C1 segment of cervical spinal cord (tissue), 14 donors: ENCODE measurements at places on chromosomes 3 and 15.

- DNase-seq, result no peak
These were observed 26.8 kb downstream of the CMC1 start for GRCh38 chr3:28267984-28268849.

DNA sequence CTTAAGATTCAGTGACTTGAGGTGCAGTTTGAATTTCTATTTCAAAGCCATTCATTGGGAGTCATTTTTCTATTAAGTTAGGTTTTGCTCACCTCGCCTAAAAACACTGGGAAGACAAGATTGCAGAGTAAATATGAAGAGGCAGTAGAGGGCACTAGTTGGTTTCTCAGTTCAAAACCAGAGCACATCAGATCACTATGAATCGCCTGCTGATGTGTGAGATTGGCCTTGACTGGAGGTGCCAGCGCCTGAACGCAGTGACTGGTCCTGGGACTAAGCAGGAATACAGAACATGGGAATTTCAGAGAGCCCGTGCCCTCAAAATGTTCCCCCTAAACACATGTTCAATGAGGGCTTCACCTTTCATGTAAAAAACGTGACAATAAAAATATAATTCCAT lies 229.0 kb downstream of the ITPR1 start:
- DNase-seq, result no peak

GRCh38 chr3:84125760-84126159 lies 833.0 kb upstream of the CADM2 start:
- no peak for DNase-seq

- no peak for DNase-seq
These were observed 112.8 kb upstream of the ICE2 start for GRCh38 chr15:60591496-60592370.

GRCh38 chr3:145522893-145523651 lies 637.9 kb downstream of the PLOD2 start:
- DNase-seq, result no peak

DNA sequence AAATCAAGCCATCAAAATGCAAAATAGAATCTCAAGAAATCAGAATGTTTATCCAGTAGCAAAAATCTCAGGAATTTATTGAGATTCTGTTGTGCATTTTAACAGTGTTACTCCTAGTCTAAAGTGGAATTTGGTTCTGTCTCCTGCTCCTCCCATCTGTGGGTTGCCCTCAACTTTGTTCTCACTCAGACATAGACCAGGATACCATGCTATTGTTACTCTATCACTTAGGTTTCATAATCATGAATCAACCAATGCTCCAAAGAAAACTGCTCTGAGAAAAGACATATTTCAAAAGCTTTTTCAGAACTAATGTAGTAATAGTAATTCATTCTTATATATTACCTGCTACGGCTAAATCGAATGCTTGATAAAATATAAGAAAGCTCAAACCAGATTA lies 274.7 kb downstream of the RBMS3 start:
- no peak for DNase-seq

GRCh38 chr15:98965597-98965996 lies 42.0 kb downstream of the PGPEP1L start:
- DNase-seq, result no peak

DNA sequence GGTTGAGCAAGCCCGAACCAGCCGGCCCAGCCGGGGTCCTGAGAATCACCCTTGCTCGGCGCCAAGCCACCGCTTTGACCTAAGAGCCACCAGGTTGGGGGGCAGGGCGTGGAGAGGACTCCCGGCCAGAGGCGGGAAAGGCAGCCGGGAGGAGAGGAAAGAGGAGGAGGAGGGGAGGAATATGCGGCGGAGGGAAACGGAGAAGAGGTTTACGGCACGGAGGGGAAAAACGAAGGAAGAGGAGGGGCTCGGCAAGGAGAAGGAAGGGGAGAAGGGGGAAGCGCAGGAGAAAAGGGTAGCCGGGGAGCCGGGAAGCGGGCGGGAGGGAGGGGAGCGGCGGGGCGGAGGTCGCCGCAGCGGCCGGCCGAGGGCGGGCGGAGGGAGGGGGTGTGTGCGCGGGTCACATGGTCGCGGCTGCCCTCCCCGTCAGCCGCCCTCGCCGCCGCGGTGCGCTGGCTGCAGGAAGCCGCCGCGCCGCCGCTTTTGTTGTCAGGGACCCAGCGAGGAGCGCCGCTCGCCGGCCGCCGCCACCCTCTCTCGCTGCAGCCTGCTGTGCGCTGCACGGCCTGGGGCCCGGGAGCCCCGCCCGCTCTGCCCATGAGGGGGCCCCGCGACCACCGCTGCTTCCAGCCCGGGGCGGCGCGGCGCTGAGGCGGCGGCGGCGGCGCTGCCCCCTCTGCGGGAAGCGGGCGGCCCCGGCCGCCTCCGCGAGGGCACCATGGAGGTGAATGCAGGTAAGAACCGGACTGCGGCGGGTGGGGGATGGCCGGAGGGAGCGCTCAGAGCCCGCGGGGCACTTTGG lies at the start of gene NR1D2:
Gene NR1D2, plus strand, starts transcription at position 426 of the 802 bp plus-strand sequence. Its CDS starts 293 bp downstream, at position 719.
- DNase-seq, result peak; percentile 84

- DNase-seq, result no peak
These were observed 14.5 kb upstream of the PRKCI start for GRCh38 chr3:170207717-170208116.

DNA sequence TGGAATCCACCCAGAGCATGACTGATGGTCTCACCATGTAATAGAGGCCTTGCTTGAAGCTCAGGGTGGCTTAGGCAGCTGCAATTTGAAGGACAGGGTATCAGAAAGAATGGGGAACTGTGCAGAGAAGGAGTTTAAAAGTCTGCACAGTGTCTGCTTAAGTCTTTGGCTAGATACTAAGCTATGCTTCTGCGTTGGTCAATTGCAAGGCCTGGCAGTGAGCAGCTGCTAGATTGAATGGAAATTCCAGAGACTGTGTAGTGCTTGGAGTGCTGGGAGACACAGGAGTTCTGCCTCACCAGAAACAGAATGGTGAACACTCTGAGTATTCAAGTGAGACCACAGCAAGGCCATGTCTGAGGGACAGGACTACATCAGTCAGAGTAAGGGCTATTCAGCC lies 17.3 kb upstream of the ATP10A start:
- DNase-seq, result no peak

DNA sequence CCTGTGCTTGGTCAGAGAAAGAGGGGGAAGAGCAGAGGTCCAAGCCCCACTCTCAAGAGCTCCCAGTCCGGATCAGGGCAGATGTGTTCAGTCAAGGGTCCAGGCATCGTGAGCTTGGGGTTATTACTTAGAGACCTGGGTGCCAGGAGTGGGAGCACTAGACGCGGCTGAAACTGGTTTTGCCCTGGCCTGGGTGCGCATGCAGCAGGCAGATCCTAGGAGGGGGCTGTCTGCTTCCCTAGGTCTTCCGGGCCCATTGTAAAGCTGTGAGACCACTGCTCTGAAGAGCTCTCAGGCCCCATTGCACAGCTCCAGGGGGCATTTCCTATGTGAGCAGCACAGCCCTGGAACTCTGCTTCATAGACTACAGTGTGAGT lies 204.9 kb upstream of the LINGO1 start:
- no peak for DNase-seq

DNA sequence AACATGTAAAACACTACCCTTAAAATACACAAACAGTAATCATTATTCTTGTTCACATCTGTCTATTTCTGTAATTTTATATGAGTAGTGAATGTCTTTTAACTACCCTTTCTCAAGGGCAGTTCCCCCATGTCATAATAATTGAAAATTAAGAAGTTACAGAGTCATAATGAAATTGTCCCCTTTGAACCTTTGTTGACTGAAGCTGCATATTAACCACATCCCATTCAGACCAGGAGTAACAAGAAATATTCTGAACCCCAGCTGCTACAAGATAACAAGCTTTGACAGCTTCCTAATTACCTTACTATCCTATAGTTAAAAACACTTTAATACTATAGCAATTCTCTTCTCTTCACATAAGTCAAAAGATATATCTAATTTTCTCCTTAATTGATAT lies 635.9 kb upstream of the SUCLG2 start:
- DNase-seq, result no peak

- no peak for DNase-seq
These were observed 62.7 kb upstream of the NR2C2 start for GRCh38 chr3:14884665-14885064.

- no peak for DNase-seq
These were observed 51.8 kb downstream of the GRAMD1C start for GRCh38 chr3:113890256-113890900.

DNA sequence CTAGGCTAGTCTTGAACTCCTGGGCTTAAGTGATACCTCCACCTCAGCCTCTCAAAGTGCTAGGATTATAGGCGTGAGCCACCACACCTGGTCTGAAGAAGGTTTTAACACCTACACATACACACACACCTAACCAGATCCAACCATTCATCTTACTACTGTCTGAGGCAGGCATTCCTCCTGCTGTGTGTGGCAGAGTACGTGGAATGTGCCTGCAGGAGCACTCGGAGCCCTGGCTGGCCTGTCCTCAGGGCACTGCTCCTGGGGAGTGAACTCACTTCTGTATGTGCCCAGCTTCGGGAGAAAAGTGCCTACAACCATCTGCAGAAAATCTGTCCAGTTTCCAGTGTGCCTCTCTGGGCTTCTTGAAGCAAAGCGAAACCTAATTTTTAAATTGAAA lies 58.2 kb upstream of the LIMD1 start:
- DNase-seq, result no peak

GRCh38 chr15:72509484-72509883 lies 35.4 kb downstream of the ARIH1 start:
- DNase-seq, result no peak

DNA sequence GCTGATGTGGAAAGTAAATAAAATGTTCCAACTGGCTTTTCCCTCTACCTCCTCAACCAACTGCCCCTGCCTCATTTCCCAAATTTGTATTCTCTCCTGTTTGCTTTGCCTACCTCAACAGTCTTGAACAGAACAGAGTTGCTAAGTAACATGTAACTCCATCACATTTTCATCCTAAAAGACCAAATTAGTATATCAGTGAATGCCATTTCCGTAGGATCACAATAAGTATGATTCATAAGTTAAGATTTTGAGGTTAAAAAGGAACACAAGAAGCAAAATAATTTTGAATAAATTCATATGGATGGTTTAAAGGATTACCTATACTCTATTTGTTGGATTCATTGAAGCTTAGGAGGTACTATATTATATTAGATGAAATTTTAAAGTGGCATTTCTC lies 154.9 kb downstream of the ECT2 start:
- no peak for DNase-seq

- no peak for DNase-seq
These were observed 22.6 kb downstream of the DCUN1D1 start for GRCh38 chr3:182957676-182958266.

DNA sequence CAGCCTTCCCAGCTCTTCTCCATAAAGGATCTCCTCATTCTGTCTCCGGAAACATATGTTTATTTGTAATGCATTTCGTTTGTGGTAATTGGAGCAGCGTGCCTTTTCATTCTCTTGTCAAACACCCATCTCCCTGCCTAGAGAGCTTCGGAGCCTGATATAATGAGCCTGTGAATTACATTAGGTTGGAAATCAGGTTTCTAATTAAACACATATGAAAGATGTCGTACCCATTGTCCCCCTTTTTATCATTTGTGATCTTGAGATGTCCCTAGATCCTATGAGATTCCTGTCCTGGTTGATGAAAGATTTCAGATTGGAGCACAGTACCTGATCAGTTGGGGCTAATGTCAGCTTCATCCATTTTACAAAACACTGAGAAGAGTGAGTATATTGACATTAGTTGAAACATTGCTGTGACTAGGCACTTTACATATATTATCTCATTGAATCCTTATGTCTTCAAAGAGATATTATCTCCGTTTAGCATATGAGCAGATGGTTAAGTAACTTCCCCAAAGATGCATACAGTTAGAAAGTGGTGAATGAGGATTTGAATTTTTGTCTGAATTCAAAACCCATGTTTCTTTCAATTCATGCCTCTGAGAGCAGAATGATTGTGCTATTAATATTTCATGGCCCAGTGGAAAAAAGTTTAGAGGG lies 23.1 kb downstream of the SYN2 start:
- DNase-seq, result no peak

- DNase-seq, result no peak
These were observed 34.7 kb downstream of the NIPA2 start for GRCh38 chr15:22872936-22873701.

DNA sequence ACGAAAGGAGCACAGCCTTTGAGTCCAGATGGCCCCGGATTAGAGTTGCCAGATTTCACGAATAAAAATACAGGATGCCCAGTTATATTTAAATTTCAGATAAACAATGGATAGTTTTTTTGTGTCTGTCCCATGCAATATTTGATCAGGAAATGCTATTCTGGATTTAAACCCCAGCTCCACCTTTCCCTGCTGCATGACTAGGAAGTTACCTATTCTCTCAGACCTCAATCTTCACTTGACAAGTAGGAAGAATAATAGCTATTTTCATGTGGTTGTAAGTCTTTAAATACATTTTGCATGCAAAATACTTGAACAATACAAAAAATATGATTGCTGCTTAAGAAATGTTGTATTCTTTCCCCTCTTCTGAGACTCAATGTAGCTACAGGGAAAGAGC lies 125.3 kb upstream of the P2RY1 start:
- no peak for DNase-seq

DNA sequence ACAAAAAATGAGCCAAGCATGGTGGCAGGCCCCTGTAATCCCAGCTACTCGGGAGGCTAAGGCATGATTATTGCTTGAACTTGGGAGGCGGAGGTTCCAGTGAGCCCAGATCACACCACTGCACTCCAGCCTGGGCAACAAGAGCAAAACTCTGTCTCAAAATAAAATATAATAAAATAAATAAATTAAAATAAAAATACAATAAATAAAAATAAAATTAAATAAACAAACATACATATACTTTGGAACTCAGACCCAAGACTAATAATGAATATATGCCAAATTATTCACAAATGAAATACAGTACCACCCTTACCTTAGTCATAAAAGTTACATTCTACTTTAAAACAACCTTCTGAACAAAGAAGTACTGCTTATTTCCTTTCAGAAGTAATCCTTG lies 81.8 kb downstream of the SCAPER start:
- DNase-seq, result no peak

DNA sequence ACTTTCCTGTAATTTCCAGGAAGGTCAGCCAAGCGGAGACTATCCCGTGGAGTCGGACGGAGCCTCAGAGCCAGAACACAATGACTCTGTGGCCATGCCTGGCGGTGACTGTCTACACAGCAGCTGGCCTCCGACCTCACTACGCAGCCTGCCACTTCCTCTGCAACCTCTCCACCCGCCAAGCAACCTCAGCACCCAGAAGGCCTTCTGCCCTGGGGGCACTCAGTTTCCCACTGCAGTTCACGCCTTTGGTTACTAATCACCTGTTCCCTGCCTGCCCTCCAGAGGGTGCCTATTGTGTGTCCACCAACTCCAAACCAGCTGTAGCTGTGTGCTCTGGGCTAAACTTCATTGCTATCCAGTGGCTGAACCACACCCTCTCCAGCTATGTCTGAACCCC lies 44.0 kb downstream of the TM2D3 start:
- DNase-seq, result no peak

- DNase-seq, result no peak
These were observed 13.4 kb downstream of the HACD2 start for GRCh38 chr3:123571264-123571972.
